ENCODE measurements at places on chromosomes 4 and X. TPM values are rescaled to one million over a fixed set of nuclear protein-coding genes. Genes with fewer than 3 reads are reported as not detected.

DUSP21 gene
- not detected for total RNA-seq

MAGED4B gene
- total RNA-seq: 150 TPM

PAK3 gene
- 13.7 TPM for total RNA-seq

DNA sequence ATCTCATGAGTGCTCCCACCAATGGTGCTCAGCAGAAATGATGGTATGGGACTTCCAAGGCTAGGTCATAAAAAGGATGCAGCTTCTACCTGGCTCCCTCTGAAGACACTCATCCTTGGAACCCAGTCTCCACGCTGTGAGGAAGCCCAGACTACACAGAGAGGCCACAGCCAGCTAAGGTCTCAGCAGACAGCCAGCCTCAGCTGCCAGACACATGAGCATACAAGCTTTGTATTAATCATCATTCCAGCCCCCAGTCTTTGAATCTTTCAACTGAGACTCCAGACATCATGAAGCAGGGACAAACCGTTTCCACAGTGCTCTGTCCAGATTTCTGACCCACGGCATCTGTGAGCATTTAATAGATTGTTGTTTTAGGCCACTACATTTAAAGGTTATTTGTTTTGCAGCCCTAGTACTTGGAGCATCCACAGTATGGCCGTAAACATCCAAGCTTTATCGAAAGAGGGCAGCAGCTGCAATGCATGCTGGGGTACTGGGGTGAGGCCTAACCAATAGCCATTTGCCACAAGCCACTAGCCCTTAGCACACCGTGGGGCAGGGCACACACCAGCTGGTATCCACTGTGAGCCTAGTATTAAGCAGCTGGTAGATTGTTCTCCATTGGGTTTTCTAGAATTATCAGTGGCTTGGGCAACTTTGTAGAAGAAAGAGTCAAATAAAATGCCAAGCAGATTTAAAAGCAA, 449.1 kb downstream of the BCOR start:
- H3K27ac ChIP-seq: no peak overlapping the region
- H3K4me3 ChIP-seq: no peak overlapping the region
- no peaks in the 10 kb centered on the region for H3K36me3 ChIP-seq

DNA sequence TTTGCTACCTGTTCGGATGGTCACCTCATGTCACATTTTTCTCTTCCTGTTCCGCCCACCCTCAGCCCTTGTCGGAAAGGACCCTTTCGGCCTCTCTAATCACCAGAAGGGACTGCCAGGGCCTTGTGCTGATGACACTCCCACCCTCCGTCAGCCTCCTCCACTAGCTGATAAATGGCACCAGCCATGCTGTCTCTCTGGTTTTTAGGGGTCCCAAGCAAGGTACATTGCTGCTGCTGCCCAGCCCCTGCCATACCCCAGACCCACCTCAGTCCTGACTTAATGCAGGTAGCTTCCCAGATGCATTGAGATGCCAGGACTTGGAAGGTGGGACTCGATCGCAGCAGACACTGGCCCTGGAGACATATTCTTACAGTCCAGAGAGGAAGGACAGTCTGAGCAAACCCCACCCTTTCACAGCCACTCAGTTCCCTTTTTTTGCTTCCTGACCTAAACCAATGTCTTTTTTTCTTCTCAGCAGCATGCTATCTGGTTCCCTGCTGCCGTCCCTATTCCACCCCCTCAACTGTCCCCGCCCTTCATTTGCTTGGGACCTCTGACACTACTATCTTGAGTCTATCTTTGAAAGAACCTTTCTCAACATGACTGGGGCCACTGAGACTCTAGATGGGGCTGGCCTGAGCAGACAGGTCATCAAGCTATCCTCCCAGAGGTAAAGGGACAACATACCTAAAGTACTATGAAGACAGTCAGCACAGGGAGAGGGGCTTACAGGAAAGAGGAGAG, at the start of gene BTK:
BTK (minus strand) TSS at position 397 of the 747 bp plus-strand sequence. CDS start 10,907 bp downstream, outside the sequence.
- H3K4me1 ChIP-seq: no peaks in the 10 kb centered on the region
- DNase-seq: no peak
- no peak within 1 kb of the TSS for H3K4me3 ChIP-seq
- no peak within 1 kb of the TSS for H3K27ac ChIP-seq
- no peaks in the 10 kb centered on the region for H3K27me3 ChIP-seq
